Activated naive CD4-positive, alpha-beta T cell treated with Interleukin-2 at 50 U/mL for 16 hours (primary cell): ENCODE measurements at places on chromosomes 12 and 14.

DNA sequence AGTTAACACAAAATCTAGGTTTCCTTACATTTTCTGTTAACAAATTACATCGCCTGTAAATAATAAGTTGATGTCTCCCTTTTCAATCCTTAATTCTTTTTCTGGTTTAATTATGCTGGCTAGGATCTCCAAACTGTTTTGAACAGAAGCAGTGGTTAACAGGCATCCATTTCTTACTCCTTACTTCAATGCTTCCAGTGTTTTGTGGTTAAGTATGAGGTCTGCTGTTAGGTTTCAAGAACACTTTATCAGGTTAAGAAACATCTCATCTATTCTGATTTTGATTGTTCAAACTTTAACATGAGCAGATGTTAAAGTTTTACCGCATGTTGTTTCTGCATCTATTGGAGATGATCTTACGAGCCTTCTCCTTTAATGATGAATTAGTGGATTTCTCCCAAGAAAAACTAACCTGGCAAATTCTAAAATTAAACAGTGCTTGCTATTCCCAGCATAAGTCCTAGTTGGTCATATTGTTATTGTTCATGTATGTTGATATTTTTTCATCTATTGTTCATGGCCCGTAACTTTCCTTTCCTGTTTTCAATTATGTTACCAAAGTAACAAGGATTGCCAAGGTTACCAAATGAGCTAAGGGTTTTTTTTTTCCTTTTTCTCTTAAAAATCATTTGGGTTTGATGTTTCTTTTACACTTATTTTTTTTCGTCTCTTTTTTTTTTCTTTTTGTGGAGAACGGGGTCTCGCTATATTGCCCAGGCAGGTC, 33.4 kb downstream of the POLE start:
- DNase-seq, result no peak

DNA sequence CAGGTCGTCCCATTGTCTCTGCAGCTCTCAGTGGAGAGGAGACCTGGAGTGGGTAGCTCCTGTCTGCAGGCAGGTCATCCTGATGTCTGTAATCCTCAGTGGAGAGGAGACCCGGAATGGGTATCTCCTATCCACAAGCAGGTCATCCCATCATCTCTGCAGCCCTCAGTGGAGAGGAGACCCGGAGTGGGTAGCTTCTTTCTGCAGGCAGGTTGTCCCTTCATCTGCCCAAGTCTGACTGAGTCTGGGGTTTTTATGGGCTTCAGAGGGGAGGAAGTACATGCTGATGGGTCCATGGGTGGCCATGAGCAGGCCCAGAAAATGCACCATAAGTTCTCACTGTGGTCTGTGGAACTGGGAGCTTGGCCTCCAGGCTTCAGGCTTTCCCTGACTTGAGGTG, 28.9 kb upstream of the PAPLN start:
- DNase-seq, result no peak

GRCh38 chr14:78302841-78303240, 132.7 kb downstream of the NRXN3 start:
- DNase-seq, result no peak

- no peak for DNase-seq
Observed at GRCh38 chr14:70558356-70558755, 23.6 kb upstream of the ADAM20 start.
